Spleen (tissue), 13 donors: ENCODE measurements at places on chromosomes 1 and 21.
A peak's percentile ranks its signal among the peaks of the same experiment; 100 is the strongest.

GRCh38 chr1:1281533-1282321 is 1.5 kb downstream of the SCNN1D start:
- no peaks in the 10 kb centered on the region for H3K4me1 ChIP-seq
- no peak overlapping the region for H3K27ac ChIP-seq
- DNase-seq, result no peak

GRCh38 chr1:66373157-66373591 is 160.8 kb upstream of the SGIP1 start:
- H3K36me3 ChIP-seq, result peaks cover 40% of the 10 kb centered on the region
- DNase-seq, result no peak
- H3K27me3 ChIP-seq, result no peaks in the 10 kb centered on the region

- no peaks in the 10 kb centered on the region for H3K27me3 ChIP-seq
- no peaks in the 10 kb centered on the region for H3K4me1 ChIP-seq
- H3K4me3 ChIP-seq, result no peak overlapping the region
- no peak for DNase-seq
- H3K36me3 ChIP-seq, result peaks cover 3% of the 10 kb centered on the region
Observed at GRCh38 chr1:42480921-42481320, 17.8 kb downstream of the CCDC30 start.

DNA sequence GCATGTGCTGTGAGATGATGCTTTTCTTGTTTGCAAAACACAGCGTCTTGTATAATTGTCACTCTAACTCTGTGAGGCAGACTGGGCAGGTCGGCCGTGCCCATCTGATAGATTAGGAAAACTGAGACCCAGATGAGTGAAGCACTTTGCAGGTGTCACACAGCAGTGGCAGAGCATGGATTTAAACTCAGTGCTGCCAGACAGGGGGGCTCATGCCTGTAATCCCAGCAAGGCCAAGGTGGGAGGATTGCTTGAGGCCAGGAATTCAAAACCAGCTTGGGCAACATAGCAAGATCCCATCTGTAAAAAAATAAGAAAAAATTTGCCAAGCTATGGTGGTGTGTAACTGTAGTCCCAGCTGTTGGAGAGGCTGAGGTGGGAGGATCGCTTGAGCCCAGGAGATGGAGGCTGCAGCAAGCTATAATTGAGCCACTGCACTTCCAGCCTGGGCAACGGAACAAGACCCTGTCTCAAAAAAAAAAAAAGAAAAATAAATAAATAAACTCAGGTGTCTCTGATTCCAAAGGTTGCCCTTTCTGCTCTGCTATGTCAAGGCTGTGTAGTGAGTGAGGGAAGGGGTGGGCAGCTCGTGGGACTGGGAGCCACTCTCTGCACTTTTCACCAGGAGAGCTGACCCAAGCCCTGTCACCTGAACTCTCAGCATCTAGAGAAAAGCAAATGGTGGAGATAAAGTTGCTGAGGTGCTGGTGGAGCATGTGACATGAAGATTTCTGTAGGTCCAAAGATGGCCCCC is 32.9 kb upstream of the NPPB start:
- peaks cover 11% of the 10 kb centered on the region for H3K27me3 ChIP-seq
- no peak overlapping the region for H3K27ac ChIP-seq
- no peak overlapping the region for H3K4me3 ChIP-seq
- H3K36me3 ChIP-seq, result no peaks in the 10 kb centered on the region
- no peak for DNase-seq

DNA sequence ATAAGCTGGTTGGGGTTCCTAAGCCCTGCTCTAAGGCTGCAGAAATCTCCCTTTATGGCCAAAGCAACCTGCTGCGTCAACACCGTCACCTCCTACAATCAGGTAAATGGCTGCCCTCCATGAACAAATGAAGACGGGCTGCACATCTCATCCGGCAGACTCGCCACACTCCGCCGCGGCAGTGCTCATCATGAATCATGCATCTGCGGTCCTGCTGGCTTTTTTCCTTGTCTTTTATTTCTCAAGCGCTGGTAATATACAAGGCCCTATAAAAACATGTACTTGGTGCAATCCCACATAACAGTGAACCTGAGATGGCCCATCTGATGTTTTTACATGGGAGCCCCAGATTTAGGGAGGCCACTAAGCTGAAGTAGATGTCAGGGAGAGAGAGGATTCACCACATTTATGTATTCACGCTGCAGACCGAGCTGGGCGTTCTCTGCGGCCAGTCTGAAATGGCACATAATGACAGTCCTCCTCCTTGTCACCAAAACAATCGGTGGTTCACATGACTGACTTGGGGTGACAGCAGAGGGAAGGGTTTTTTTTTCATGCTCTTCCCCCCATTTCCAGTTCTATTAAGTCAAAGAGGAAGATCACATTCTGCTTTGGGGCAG is 91.6 kb downstream of the KAZN start:
- no peak overlapping the region for H3K4me3 ChIP-seq
- no peaks in the 10 kb centered on the region for H3K27me3 ChIP-seq
- no peak overlapping the region for H3K27ac ChIP-seq
- no peak for DNase-seq
- no peaks in the 10 kb centered on the region for H3K36me3 ChIP-seq

- no peak overlapping the region for H3K4me3 ChIP-seq
- H3K27ac ChIP-seq, result no peak overlapping the region
- DNase-seq, result peak; percentile 44
- peaks cover 61% of the 10 kb centered on the region for H3K36me3 ChIP-seq
- H3K4me1 ChIP-seq, result no peaks in the 10 kb centered on the region
- no peaks in the 10 kb centered on the region for H3K27me3 ChIP-seq
Observed at GRCh38 chr1:10632691-10633090, 157.9 kb downstream of the PEX14 start.

DNA sequence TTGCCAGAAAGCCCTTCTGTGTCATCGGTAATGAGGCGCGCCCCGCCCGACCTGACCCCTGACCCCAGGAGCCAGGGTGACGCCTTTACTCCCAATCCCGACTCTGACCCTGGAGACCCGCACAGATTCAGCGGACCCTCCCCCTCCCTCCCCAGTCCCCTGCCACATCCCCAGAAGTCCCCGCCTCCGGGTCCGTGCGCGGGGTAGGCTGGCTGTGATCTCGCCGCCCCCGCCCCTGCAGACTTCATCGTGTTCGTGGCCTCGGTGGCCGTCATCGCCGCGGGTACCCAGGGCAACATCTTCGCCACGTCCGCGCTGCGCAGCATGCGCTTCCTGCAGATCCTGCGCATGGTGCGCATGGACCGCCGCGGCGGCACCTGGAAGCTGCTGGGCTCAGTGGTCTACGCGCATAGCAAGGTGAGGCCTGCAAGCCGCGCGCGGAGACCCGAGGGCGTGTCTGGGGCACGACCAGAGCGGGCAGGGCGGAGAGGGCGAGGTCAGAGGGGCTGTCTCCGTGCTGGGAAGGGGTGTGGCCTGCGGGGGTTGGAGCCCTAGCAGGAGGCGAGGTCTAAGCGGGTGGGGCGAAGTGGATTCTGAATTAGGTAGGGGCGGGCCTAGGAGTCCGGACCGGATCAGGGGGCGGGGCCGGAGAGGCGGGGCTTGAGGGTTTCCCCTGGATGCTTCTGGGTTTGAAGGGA is 34.8 kb downstream of the KCNQ4 start:
- peaks cover 20% of the 10 kb centered on the region for H3K27me3 ChIP-seq
- peaks cover 14% of the 10 kb centered on the region for H3K4me1 ChIP-seq
- peak overlapping the region; percentile 48 for H3K4me3 ChIP-seq
- peak overlapping the region; percentile 60 for H3K27ac ChIP-seq
- DNase-seq, result peak; percentile 94
- H3K36me3 ChIP-seq, result no peaks in the 10 kb centered on the region

GRCh38 chr1:92485381-92486250 is 1.1 kb downstream of the GFI1 start:
- peaks cover 32% of the 10 kb centered on the region for H3K4me1 ChIP-seq
- H3K27ac ChIP-seq, result peak overlapping the region; percentile 89
- H3K4me3 ChIP-seq, result peak overlapping the region; percentile 72
- peak; percentile 96 for DNase-seq
